ENCODE measurements at places on chromosomes 4 and X.

GRCh38 chr4:145298885-145299284, 118.5 kb upstream of the OTUD4 start:
- no peak for DNase-seq

DNA sequence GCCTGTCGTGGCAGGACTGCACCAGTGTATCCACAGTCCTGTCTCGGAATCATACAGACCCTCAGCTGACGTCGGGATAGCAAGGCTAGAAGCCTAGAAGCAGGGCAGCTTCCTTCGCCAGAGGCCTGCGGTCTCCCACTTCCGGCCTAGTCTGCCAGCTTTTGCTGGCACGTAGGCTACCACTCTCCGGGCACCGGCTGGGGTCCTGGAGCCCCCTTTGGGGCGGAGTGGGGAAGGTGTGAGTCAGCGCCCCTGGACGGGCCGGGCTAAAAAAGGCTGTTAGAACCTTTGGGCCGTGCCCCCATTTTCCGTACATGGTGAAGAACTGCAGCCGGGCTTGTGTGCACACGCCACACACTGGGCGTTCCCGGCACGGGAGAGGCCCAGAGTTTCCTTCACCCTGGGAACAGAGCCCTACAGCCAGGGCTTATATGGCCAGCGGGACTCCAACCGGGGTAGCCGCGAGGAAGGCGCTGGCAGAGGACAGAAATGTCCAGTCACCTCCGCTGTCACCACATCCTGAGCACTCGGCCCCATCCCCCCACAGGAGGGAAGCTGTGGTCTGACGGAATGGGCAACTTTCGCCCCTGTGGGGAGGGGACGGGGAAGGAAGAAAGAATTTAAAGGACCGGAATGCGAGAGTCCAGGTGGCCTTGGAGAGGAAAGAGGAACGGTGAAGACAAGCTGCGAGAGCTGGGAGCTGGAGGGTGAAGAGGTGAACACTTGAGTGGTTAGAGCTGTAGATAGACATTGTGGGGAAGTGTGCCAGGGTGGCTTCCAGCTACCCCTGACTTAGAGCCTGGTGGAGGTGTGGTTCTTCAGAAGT, 4.6 kb downstream of the MAGIX start:
- DNase-seq, result no peak

- no peak for DNase-seq
Observed at GRCh38 chr4:119523399-119523798, 105.2 kb downstream of the PDE5A start.

DNA sequence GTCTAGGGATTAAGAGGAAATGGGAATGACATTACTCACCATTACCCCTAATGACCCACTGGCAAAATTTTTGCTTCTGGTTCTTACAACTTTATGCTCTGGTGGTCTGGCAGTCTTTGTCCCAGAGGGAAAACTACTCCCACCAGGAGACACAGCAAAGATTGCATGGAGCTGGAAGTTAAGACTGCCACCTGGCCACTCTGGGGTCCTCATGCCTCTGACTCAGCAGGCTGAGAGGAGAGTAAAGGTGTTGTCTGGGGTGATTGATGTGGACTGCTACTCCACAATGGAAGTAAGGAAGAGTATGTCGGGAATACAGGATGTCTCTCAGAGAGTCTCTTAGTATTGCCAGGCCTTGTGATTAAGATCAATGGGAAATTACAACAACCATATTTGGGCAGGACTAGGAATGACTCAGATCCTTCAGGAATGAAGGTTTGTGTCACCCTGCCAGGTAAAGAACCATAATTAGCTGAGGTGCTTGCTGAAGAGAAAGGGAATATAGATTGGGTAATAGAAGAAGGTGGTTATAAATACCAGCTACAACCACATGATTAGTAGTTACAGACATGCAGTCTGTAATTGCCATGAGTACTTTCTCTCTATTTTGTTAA, 215.5 kb downstream of the GPAT3 start:
- no peak for DNase-seq

DNA sequence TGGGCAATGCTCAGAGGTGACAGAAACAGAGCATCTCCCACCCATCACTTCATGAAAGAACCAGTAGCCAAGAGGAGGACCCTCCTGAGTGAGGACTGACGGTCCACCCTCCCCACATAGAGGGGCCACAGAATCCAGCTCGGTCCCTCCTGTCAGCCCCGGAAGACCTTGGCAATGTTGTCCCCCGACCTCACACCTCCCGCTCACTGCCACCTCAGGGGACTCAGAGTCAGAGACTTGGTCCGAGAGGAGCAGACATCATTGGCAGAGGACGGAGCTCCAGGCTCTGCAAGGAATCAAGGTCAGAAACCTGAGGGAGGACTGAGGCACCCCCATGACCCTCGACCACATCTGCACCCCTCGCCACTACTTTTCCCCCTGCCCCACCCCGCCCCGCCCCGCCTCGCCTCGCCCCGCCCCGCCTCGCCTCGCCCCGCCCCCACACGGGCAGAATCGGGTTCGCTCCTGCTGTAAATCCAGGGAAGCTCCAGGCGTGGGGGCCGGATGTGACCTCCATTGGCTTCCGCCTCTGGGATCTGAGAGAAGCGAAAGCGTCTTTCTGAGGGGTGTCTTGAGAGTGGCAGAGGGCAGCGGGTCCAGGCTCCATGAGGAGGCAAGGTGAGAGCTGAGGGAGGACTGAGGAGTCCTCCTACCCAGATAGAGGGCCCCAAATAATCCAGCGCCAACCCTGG, at the start of gene MAGEA11:
Gene MAGEA11, plus strand, starts transcription at position 516 of the 692 bp plus-strand sequence. CDS start 1,100 bp downstream, outside the sequence.
- DNase-seq, result no peak

GRCh38 chr4:77931452-77932135, 69.0 kb downstream of the MRPL1 start:
- DNase-seq, result no peak

DNA sequence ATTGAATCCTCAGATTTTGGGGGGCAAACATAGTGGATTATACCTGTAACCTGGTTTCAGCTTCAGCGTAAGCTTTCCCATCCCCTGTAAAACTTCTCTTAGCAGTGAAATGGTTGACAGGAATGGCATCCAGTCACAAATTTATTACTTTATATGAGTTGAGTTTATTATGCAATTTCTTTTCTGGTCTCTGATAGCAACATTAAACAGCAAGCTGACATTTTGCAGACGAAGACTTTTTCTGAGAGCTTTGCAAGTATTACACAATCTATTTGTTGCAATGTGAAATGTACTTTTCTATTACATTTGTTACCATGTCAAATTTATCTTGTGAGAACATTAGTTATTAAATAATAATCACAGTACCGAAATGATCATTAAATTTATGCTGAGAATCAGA, 60.6 kb downstream of the GSPT2 start:
- no peak for DNase-seq

DNA sequence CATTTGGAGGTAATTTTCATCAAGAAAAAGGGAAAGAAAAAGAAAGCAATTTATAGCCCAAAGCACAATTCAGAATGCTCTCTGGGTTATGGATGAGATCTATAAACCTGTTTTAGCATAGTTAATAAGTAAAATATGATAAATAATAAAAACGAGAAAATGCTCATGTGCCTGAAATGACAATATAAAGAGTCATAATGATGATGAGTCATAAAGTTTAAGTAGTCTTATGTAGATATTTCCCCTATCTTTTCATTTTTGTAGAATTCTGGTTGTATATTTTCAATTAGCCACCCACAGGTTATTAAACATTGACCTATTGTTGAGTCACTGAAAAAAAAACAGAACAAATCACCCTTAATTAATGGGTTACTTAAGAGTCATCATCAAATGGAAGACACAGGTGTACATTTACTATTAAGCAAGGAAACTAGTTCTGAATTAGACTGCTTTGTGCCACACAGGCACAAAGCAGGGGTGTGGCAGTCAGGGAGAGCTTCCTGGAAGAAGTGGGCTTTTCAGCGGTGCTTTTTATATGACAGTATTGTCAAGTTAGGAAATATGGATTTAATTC, 29.3 kb downstream of the BEND4 start:
- no peak for DNase-seq

DNA sequence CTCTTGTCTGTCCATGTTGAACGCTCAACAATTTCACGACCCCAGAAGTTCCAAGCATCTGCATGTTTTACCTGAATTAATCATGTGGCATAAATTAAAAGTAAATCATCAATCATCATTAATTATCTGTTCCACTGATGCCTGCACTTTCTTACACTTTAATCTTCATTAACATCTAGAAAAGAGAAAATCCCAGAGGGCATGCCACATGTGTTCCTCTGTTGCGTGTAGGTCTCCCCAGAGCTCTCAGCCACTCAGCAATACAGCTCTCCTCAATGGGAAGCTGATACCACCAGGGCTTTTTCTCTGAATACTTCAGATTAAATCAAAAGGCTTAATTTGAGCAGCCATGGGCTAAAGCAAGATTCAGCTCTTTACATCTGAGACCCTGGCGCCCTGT, 722.4 kb upstream of the TENM3 start:
- DNase-seq, result no peak

DNA sequence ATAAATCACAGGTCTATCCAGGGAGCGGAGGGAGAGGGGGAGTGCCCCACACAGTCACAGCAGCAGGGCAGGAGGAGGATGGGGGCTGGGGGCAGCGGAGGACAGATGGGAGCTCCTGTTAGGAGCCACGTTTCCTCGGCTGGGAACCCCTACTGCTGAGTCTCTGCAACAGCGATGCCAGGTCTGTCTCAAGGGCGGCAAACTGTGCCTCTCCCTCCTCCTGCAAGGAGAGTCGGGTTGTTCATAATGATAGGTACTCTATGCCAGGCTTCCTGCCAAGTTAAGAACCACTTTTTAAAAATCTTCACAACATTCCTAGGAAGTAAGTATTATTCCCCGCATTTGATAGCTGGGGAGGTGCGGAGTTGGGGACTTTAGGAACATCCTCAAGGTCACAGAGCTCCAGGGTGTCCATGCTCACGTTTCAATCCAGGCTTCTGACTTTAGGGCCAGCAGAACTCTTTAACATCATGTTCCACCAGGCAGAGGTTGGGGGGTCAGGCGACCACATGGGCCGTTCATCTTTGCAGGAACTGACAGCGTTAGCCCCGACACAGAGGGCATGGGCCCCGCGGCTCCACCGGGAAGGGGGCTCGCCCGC, 98.3 kb upstream of the MAML3 start:
- no peak for DNase-seq

Data from NCI-H748 treated with DMSO at 0.1 percent for 48 hours (cell line).